ENCODE measurements at places on chromosomes 3 and 15.

DNA sequence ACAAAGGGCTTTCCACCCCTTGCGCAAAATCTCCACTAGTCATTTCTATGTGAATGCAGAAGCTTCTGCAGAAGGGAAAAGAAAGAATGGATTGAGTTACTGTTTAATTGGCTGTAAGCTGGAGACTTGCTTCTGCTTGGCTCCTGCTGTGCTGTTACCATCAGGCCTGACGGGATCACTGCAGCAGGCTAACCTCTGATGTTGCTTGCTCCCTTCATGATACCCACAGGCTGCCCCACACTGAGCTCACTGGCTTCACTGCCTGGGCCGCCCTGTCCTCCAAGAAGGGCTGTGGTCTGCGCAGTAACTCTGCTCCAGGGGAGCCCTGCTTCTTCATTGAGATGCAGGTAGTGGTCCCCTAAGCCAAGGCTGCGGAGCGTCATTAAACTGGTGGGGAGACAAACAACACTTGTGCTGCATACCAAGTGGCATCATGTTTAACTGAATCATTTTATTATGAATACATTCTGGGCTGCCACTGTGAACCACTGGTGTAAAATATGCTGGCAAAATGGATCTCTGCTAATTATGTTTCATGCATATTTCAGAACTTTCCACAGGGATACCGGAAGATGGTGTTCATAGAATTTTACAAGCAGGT is 78.6 kb downstream of the WDR49 start:
- no peak for DNase-seq

DNA sequence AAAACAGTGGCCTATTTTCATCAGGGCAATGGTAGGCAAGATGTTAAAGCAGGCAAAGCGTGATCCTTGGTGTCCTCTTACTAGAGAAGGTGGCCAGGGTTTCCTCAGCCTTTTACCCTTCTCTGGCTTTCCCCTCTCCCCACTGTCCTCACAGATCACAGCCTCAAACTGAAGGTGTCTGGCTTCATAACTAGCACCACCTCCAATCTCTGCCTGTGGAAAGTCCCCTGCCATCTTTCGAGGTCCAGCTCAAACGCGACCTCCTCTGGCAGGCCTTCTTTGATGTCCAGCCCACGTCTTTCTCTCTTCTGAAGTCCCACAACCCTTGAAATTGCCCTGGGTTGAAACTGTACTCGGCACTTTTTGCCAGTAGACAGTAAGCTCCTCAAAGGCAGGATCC is 35.9 kb downstream of the CYP19A1 start:
- no peak for DNase-seq

DNA sequence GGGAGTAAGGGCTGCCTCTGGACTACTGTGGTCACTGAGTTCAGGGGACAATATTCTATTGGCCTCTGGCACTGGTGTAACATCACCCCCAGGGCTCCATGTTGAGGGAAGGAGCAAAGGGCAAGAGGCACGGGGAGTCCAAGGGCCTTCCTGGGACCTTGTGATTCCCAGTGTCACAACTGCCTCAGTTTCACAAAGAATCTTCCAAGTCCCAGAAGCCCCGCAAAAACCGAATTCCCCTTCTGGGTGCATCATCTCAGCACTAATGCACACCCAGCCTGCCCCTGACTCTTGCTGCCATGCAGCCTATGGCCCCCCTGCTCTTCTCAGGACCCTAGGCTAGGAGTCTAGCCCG is 5.5 kb downstream of the AMOTL2 start:
- no peak for DNase-seq

DNA sequence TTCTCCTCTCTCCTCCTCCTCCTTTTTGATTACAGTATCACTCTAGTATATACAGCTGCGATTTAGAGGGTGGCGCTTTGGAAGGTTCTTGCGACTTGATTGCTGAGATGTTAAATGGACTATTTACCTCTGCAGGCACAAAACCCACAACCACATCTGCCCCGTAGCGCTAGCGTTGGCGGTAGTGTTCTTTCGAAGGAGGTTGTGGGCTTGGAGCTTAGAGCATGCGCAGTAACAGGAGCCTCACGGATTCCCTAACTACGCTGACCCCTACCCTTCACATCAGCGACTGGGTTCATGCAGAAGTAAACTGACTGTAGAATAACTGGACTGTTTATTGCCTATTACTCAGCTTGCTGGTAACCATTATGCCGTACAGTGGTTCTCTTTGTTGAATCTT is 58.0 kb downstream of the CGGBP1 start:
- DNase-seq: no peak

DNA sequence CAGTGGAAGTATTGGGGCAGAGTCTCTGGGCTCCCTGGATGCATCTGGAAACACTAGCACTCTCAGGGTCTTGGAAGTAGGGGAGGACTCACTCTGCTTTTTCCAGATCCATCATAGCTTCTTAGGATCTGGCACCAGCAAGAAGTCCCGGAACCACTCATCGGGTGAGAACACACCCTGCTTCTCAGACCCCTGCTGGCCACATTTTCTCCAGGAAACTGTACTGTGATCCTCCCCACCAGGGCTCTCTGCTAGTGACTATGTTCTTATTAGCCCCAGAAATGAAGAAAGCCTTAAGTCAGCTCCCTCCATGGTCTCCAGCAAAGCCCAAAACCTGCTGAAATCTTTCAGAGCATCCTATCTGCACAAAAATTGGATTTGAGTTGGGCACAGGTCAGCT is 197.3 kb upstream of the GADL1 start:
- DNase-seq: no peak

DNA sequence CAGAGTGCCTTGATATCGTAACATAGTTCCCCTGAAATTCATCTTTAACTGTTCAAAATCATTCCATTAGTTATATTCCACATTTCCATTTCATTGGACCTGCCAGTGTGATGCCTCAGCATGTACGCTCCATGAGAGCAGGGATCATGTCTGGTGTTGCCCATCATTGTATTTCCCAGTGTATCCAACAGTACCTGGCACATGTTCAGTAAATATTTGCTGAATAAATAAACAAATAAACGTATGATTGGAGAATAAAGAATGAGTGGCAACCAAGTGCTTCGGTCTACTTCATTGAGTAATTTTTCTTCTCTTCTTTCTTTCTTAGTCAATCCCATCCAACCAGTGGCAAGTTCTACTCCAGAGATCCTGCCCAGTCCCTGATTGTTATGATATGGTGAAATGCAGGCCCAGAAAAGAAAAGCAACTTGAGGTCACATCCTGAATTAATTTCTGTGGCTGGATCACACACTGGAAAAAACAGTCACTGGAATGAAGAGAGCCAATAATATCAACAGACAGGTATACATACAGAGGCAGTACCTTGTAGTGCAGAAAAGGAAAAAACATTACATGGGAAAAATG is 101.2 kb downstream of the PLCH1 start:
- DNase-seq: no peak

DNA sequence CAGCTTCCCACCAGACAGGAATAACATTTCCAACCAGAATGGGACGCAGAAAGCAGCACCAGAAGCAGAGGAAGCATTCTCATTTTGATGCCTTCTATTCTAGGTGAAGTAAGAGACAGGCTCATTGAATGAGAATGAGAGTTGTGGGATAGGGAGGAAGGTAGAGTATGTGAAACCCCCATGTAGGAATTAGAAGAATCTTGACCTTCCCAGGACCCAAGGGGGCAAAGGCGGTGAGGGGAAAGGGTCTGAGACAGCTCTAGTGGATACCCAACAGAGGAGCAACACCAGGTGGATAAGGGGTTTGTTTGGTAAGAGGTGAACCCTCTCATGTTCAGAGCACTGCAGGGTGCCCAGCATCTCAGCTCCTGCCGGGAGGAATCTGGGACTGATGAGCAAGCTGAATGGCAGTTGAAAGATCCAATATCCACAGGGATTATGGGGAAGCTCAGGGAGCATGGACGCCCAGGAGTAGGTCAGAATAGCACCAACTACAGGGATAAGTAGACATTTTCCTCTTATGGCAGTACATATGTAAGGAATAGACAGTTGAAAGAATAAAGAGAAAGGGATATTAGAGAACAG is 77.0 kb downstream of the PLCL2 start:
- no peak for DNase-seq

DNA sequence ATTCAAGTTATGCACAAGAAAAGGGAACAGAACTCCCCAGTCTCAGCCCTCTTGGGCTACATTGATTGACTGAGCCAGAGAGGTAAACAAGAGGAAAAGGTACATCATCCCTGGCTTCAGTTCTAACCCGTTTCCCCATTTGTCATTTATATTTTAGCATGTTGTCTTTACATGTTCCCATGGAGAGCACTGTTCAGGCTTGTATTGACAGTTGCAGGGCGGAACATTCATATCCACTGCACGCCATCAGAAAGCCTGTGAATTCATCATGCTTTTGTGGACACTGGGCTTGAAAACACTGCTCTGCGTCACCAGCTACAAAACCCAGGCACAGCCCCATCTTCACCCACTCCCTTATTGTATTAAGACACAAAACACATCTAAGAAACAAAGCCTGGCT is 240.9 kb upstream of the EIF1B start:
- no peak for DNase-seq

DNA sequence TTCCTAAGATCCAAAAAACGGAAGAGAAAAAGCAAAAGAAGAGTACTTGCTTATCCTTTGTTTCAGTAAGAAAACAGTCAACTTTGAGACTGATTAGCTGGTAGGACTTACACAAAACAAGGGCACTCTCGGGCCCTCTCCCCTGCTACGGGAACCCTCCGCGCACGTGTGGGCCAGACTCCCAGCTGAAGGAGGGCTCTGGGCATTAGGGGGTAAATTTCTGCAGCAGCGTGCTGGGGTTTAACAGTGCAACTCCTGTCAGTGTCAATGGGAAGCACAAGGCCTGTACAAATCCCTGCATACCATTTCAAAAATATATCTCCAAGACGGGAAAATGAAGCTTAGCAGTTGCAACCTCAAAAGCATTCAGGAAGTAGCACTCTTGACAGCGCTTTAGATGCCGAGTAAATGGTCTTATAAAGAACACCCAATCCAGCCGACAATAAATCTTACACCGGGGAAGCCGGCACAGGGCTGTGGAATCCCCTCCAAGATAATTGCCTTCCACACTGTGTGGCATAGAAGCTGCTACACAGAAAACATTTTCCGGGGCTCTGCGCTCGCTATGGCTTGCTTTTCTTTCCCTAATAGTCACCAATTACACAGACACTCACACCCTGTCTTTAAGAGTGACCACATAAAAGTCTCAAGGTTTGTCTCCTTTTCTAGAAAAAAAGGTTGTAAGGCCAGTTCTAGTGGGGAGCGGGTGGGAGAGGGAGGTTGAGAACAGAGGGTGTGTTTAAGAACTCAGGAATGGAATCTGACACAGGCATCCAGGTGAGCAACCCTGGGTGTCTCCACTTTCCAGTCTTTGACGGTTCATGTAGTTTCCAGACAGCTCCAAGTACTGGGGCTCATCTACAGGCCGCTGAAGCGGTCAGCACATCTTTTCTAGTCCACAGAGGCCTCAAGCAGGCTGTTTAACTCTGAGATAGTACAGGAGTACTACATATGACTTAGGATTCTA is 512.7 kb downstream of the FOXP1 start:
- no peak for DNase-seq

Measured in psoas muscle (tissue), 8 donors.